WERI-Rb-1 (cell line): ENCODE measurements at places on chromosomes 2 and 18.

GRCh38 chr2:20484034-20484617 is 37.3 kb downstream of the RHOB start:
- DNase-seq, result no peak

- peak; percentile 47 for DNase-seq
Measured at GRCh38 chr2:171432969-171433762, 624 bp downstream of the METTL8 start.

DNA sequence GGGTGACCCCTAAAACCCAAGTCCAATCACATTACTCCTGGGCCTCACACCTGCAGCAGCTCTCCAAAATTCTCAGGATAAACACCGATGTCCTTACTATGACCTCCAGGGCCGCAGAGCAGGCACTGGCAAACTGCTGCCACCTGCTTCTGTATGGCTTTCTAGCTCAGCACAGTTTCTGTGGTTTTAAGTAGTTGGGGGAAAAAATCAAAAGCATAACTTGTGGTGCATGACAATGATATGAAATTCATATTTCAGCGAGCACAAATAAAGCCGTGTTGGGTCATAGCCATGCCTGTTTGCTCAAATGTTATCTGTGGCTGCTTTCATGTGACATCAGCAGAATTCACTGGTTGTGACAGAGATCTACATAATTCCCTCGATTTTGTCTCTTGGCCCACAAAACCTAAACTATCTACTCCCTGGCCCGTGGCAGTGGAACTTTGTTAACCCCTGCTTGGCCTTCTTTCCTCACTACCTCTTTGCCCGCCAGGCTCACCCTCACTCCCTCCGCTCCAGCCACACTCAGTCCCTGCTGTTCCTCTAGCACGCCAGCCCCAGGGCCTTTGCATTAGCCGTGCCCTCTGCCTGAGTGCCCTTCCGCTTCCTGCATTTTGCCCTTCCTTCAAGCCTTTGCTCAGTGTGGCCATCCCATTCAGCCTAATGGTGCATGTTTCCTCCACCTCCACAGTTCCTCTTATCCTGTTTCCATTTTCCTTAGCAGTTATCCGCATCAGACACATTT is 108.3 kb downstream of the AGAP1 start:
- no peak for DNase-seq

DNA sequence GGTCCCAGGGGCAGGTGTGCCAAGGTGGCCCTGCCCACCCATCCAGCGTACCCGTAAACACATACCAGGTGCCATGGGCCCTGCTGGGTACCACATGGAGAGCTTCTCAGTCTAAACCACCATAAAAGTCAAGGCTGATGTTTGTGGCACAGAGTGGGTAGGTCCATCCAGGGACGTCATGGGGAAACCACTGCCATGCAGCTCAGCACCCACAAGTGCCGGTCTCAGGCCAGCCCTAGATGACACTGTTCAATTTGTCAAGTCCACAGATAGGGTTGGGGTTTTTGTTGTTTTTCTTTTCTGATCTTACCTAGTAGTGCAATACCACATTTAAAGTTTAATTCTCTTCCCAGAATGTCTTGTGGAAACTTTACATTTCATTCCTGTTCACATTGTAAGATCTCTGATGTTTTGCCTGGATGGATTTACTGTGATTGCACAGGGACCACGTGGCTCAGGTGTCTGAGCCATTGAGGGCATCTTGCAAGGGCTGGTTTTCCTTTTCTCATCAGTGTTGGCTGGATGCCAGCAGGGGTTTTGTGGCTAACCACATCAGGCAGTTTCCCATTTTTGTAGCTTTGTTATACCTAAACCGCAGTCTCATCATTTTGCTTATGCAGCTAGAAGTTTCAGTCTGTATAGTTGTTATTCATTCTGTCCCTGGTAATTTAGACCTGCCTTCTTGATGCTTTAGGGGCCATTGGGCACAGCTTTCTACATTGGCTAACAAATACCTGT is 64.7 kb downstream of the STK25 start:
- DNase-seq, result no peak

- peak; percentile 19 for DNase-seq
Measured at GRCh38 chr2:3483227-3483985, 35.9 kb downstream of the ADI1 start.

DNA sequence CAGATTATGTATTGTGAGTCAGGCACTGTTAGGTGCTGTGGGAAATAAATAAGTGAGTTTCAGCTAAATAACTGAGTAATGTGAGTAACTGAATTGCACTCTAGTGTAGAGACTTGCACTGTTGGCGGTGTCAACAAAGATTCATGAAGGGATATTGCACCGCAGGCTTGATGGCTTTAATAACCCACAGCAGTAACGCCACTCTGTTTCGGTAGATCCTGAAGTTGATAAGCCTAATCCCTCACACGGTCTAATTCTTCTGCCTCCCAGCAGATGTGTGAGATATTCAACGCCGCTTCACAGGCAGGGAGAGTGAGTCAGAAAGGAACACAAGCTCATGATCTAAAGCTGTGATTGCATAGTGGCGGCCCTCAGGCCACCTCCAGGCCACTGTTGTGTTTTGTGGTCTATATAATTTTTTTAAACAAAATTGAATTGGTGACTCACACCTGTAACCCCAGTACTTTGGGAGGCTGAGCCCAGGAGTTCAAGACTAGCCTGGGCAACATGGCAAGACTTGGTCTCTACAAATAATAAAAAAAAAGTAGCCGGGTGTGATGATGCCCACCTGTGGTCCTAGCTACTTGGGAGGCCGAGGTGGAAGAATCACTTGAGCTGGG is 94.3 kb downstream of the LIPG start:
- peak; percentile 29 for DNase-seq

DNA sequence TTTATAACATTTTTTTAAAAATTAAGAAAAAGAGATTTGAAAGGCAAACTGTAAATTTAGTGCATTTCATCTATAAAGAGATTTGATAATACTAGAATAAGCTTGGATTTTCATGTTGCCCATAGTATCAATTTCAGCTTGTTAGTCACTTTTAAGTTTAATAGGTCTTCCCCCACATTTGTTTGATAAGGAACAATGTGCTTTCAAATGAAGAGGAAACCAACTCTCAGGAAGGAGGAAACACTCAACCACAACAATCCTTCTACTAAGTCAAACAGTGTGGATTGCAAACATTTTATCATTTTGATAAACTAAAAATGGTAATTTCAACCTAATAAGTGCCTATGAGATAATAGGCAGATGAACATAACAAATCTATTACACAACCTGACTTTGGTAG is 397.1 kb upstream of the CDH20 start:
- no peak for DNase-seq

GRCh38 chr2:229780856-229781773 is 66.8 kb upstream of the DNER start:
- no peak for DNase-seq

- DNase-seq, result no peak
Measured at GRCh38 chr2:237498341-237498740, 11.3 kb downstream of the MLPH start.

GRCh38 chr2:96821113-96821675 is 5.1 kb downstream of the CNNM3 start:
- DNase-seq, result no peak
